ENCODE measurements at places on chromosomes 3 and 15. TPM values are rescaled to one million over a fixed set of nuclear protein-coding genes. Genes with fewer than 3 reads are reported as not detected.

GREM1 gene
- total RNA-seq, result 1.3 TPM

NR2E3 gene
- 3.4 TPM for total RNA-seq

P3H2 gene
- total RNA-seq, result 30.8 TPM

ZNF774 gene
- total RNA-seq, result 2.3 TPM

- DNase-seq, result no peak
These were observed 476.1 kb downstream of the NAALADL2 start for GRCh38 chr3:175335229-175335628.

GRCh38 chr3:181103605-181104004 is 114.1 kb upstream of the DNAJC19 start:
- no peak for DNase-seq

DNA sequence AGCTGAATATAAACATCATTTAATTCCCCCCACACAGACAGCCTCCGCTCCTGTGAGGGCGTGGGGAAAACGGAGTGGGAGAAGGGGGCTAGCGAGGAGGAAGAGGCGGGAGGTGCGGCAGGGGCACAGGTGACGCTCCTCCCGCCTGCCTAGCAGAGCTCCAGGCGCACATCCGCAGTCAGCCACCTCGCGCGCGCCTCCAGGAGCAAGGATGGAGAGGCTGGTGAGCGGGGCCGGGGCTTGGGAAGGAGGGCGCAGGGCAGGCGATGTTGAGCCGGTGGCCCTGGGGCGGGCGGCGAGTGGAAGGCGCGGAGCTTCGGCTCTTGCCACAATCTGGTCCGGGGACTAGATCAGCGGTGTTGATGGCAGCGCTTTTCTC is at the start of gene CD200:
Gene CD200, plus strand, starts transcription at position 155 of the 379 bp plus-strand sequence. Its CDS starts 57 bp downstream, at position 212.
- DNase-seq, result peak; percentile 83

DNA sequence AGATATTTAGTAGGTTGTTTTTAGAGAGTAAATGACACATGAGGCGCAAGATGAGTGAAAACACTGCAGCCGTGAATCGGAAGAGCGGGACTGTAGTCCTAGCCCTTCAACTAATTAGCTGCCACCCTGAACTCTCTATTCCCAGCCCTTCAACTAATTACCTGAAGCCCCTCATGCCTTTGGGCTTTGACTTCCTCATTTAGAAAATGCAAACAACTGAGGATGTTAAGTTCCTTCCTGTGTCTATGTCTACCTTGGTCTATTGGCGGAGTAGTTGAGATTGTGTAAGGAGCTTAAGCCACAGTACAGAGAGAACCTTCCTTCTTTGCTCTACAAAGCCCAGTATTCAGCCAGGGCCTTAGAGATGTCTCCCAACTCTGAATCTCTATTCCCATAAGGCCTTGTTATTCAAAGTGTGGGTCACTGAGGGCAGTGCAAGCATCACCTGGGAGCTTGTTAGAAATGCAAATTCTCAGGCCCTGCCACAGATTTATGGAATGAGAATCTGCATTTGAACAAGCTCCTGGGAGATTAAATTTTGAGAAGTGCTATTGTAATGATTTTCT is 71.8 kb upstream of the SCN5A start:
- no peak for DNase-seq

GRCh38 chr3:77885381-77885780 is 845.5 kb downstream of the ROBO2 start:
- no peak for DNase-seq

- peak; percentile 62 for DNase-seq
These were observed 27.6 kb downstream of the TBC1D2B start for GRCh38 chr15:78049691-78050440.

GRCh38 chr3:152127058-152127457 is 141.7 kb upstream of the MBNL1 start:
- no peak for DNase-seq

DNA sequence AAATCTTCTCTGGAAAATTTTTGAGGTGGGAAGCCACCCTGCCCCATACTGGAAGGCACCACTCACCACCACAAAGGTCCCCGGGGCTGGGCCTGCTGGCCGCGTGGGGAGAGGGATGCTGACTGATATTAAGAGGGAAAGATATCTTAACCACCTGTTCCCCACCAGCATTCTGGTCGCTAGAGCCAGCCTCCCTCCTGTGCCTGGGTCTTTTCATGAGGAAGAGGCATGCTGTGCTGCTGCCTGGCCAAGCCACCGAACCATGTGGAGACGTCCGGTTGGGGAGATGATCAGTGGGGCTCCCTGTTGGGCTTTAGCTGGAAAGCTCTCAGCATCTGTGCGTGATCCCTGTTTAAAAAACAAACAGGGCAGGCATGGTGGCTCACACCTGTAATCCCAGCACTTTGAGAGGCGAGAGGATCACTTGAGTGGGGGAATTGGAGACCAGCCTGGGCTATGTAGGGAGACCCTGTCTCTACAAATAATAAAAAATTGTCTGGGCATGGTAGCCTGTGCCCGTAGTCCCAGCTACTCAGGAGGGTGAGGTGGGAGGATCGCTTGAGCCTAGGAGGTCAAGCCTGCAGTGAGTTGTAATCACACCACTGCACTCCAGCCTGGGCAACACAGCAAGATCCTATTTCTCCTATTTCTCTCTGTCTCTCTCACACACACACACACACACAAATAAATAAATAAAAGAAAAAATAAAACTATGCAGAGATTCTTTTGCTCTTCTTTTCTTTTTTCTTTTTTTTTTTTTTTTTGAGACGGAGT is 1.0 kb downstream of the KLHL18 start:
- DNase-seq, result peak; percentile 26

GRCh38 chr3:195453236-195453635 is 10.4 kb upstream of the ACAP2 start:
- DNase-seq, result no peak

GRCh38 chr15:50163719-50164410 is 18.1 kb upstream of the SLC27A2 start:
- no peak for DNase-seq

- DNase-seq, result no peak
These were observed 343.8 kb upstream of the FRG2C start for GRCh38 chr3:75320369-75320768.

DNA sequence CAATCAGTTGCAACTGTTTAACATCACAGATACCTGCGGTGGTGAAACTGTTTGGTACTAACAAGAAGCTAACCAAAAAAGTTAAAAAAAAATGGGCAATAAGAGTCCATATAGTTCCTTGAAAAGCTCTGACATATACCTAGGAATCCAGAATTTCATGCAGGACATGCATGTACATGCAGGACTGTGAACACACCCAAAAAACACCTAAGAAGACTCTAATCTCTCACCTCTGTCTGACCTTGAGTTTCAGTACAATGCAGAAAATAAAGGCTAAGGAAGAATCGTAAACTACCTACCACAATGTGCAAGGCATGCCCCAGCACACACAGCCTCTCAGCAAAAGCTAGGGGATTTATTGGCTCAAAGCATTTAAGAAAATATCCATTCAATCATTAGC is 110.7 kb upstream of the GOLGA8J start:
- no peak for DNase-seq

GRCh38 chr3:133455960-133456359 is 56.1 kb downstream of the BFSP2 start:
- DNase-seq, result no peak

- DNase-seq, result no peak
These were observed 23.3 kb downstream of the SLC6A20 start for GRCh38 chr3:45773072-45773471.

DNA sequence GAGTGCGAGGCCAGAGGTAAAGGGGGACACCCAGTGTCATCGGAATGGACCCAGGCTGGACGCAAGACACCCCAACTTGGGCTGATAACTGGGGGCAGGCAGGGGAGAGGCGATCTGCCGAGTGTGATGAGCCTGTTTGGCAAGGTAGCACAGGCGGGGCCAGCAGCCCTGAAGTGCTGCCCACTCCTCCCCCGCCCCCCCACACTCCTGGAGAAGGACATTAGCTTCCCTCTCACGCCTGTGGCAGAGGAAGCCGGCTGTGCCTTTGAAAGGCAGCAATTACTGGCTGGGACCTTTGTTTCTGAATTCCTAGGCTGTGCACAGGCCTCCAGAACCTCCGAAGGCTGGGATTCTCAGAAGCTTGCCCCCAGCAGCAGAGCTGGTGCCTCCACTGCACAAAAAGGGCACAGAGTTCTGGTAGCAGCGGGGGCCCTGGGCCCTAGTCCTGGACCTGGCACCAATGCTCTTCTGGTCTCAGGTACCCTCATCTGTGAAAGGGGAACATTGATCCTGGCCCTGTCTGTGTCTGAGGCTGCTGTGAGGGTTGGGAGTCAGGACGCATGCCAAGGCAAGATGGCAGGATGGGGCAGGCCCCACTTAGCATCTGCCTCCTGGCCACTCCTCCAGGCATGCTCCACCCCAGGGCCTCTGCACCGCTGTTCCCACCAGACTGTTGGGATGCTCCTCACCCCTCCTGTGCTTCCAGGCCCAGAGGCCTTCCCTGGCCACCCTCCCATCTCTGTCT is 28.6 kb downstream of the IQSEC1 start:
- no peak for DNase-seq

- peak; percentile 66 for DNase-seq
These were observed 513.7 kb downstream of the FOXP1 start for GRCh38 chr3:71069797-71070196.

DNA sequence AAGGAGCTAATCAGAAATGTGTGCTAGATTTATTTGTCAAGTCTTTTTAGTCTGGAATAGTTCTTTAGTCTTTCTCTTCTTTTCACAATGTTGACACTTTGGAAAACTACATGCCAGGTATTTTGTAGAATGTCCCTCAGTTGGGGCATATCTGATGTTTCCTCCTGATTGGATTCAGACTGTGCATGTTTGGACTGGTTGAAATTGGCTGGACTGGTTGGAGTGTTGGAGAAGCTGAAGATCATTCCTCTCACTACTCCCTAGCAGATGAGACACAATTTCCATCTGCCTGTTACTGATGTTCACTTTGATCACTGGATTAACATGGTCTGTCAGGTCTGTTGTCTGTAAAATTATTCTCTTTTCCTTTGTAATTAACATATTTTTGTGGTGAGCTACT is 3.7 kb downstream of the NME9 start:
- DNase-seq, result no peak

DNA sequence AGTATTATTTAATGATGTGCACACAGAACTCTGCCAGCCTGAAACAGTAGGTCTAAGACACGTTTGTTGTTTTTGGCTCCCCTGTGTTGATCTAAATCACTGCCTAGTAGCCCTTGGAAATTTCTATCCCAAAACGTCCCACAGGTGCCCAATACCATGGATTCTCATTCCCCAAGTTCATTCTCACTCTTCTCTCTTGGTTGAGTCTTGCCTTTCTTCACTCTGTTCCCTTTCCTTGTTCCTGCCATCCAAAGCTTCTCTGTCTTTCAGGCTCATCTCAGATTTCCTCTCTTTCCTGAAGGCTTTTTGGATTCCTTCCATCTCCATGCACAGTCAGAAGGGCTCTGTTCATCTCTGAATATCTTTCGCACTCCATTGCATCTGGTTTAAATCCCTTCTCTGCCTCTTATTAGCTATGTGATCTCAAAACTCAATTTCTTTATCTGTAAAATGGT is 54.2 kb downstream of the PPARG start:
- no peak for DNase-seq

DNA sequence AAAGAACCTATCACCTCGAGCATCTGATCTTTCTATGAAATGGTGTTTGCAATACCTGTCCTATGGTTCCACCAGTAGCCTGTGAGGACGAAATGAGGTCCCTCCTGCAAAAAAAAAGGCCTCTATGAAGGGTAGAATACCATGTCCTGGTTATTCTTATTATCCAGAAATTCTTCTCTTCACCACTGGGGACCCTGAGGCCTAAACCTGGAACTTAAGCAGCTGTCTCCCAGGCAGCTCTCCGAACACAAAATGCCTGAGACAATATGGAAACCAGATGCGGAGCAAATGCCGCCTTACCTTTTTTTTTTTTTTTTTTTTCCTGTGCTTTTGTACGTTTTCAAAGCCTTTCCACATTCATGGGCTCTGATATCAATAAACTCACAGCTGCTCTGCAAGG is 62.1 kb upstream of the WNT5A start:
- peak; percentile 85 for DNase-seq

- DNase-seq, result no peak
These were observed 178.6 kb upstream of the BHLHE40 start for GRCh38 chr3:4800595-4800994.

DNA sequence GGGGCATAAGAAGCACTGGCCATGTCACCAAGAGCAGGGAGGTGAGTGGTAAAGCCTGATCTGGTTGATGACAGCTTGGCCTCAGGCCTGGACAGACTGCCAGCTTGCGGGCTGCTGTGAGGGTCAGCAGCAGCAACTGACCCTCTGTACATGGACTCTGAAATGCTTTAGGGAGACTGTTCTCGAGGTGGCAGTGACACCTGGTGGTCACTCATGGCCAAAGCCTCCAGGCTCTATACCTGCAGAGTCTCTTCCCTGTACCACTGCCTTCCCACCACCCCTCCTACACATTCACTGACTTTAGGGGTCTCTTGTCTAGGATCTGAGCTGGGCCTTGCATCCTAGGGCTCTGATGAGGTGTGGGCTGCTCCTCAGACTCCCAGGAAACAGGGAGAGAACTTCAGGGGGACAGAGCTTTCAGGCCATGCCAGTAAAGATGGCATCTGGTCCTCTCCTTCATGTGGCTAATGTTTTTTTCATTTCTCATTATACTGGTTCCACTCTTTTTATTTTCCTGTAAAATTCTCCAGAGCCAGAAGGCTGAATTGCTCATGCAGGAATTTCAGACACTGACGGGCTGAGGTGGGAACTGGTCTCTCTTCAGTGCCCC is 17.2 kb upstream of the TIMP4 start:
- DNase-seq, result peak; percentile 66

- no peak for DNase-seq
These were observed 277.1 kb upstream of the GBE1 start for GRCh38 chr3:82038556-82038955.

DNA sequence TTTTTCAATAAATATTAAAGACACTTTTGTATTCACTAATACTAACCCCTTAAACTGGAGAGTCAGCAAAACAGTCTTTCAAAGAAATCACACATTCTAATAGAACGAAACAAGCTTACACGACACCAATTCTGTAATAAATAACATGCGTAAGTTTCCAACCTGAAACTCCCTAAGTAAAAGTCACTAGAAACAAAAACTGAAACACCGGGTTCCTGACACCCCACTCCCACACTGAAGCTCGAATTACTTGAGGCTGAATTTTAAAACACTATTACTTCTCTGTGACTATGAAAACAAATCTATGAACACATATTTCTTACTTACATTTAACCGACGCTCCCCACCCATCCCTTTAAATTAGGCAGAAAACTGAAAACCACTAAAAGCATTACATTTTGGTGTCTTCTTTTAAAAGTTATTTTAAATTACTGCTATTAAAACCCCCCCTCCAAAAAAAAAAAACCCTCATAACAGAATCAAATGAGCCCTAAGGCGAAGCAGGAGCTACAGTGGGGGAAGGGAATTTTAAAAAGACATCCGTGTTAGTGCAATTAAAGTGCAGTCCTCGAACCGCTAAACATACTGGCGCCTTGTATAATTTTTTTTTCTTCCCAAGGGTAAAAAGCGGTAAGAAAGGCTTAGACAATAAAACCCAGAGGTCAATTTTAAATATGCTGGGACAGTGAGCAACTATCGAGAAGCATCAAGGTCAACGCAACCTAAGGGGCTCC is 878 bp downstream of the SPPL2A start:
- DNase-seq, result peak; percentile 66
